ENCODE measurements at places on chromosomes 12 and 14. TPM values are rescaled to one million over a fixed set of nuclear protein-coding genes. Genes with fewer than 3 reads are reported as not detected.

- H3K27me3 ChIP-seq: no peaks in the 10 kb centered on the region
- no peak overlapping the region for H3K4me3 ChIP-seq
- peaks cover 19% of the 10 kb centered on the region for H3K36me3 ChIP-seq
- DNase-seq: no peak
- H3K27ac ChIP-seq: no peak overlapping the region
Observed at GRCh38 chr12:121274036-121274763, 22.3 kb downstream of the CAMKK2 start.

GRCh38 chr12:99311373-99311772 is 336.2 kb upstream of the GARIN6 start:
- no peak overlapping the region for H3K27ac ChIP-seq
- H3K27me3 ChIP-seq: no peaks in the 10 kb centered on the region
- H3K36me3 ChIP-seq: peaks cover 2% of the 10 kb centered on the region
- DNase-seq: no peak
- H3K4me1 ChIP-seq: no peaks in the 10 kb centered on the region
- H3K4me3 ChIP-seq: no peak overlapping the region

DNA sequence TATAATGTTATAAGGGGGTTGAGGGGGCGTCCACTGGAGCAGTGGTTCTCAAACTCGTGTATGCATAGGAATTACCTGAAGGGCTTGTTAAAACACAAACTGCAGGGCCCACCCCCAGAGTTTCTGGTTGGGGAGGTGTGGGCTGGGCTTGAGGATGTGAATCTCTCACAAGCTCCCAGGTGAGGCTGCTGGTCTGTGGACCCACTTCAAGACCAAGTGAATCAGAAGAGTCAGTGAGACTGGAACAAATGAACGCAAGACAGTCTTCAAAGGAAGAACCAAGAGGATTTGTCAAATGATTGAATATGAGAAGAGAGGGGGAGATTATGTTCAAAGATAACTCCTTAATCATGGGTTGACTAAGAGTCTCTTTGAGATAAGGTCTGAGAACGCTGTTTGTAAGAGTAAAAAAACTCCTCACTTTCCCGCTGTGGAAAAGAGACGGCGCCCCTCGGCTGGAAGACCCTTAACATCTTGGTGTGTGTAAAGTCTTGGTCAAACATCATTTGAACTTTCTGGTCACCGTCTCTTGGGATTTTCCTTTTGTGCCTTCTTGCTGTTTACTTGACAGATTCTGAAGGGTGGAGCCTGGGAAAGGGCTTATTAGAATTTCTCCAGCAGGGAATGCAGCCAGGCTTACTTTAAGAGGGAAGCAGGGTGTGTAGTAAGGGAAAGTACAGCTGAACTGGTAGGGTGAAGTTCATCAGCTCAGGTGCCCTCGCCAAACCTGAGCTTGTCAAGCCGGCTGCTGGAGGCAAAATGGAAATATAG is 5.3 kb upstream of the FOXN3 start:
- H3K4me3 ChIP-seq: no peak overlapping the region
- peaks cover 4% of the 10 kb centered on the region for H3K27me3 ChIP-seq
- no peaks in the 10 kb centered on the region for H3K36me3 ChIP-seq

DNA sequence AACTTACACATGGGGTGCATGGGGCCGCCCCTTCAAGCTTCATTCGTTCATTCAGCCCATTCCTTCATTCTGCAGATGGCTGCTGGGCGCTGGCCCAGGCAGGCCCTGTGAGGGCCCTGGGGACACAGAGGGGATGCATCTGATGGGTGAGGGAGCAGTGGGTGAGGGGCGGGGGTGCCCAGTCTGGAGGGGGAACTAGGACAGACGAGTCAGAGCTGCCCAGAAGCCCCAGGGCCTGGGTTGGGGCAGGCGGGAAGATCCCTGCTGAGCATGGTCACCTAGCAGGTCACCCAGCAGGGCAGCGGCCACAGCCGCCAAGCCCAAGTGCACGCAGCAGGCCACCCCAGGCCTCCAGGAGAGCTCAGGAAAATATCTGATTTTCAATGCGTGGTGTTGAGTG is 14.1 kb downstream of the TRMT61A start:
- DNase-seq: no peak
- H3K36me3 ChIP-seq: no peaks in the 10 kb centered on the region
- peaks cover 19% of the 10 kb centered on the region for H3K4me1 ChIP-seq
- peak overlapping the region; percentile 96 for H3K27ac ChIP-seq

GRCh38 chr12:132713123-132713522 is 2.5 kb downstream of the PGAM5 start:
- peaks cover 7% of the 10 kb centered on the region for H3K36me3 ChIP-seq
- H3K4me3 ChIP-seq: peak overlapping the region; percentile 78
- no peak overlapping the region for H3K27ac ChIP-seq
- DNase-seq: no peak
- H3K4me1 ChIP-seq: peaks cover 17% of the 10 kb centered on the region

- no peaks in the 10 kb centered on the region for H3K27me3 ChIP-seq
- no peak for DNase-seq
- H3K4me1 ChIP-seq: no peaks in the 10 kb centered on the region
- no peaks in the 10 kb centered on the region for H3K36me3 ChIP-seq
- no peak overlapping the region for H3K4me3 ChIP-seq
- H3K27ac ChIP-seq: no peak overlapping the region
Observed at GRCh38 chr12:59737725-59738463, 142.1 kb downstream of the SLC16A7 start.

- no peak overlapping the region for H3K27ac ChIP-seq
- H3K4me3 ChIP-seq: no peak overlapping the region
- H3K27me3 ChIP-seq: no peaks in the 10 kb centered on the region
- H3K4me1 ChIP-seq: no peaks in the 10 kb centered on the region
- no peaks in the 10 kb centered on the region for H3K36me3 ChIP-seq
- DNase-seq: no peak
Observed at GRCh38 chr12:19933924-19934323, 434.4 kb upstream of the PDE3A start.

- H3K27me3 ChIP-seq: peaks cover 3% of the 10 kb centered on the region
- no peaks in the 10 kb centered on the region for H3K36me3 ChIP-seq
- H3K4me1 ChIP-seq: no peaks in the 10 kb centered on the region
- H3K27ac ChIP-seq: no peak overlapping the region
Observed at GRCh38 chr14:70291396-70291795, 68.1 kb downstream of the COX16 start.

- no peak for DNase-seq
- no peak overlapping the region for H3K4me3 ChIP-seq
- no peaks in the 10 kb centered on the region for H3K4me1 ChIP-seq
- H3K27me3 ChIP-seq: no peaks in the 10 kb centered on the region
Observed at GRCh38 chr12:86710109-86710508, 453.9 kb upstream of the MGAT4C start.

GRCh38 chr12:49584591-49584990 is 16.6 kb upstream of the MCRS1 start:
- no peak overlapping the region for H3K27ac ChIP-seq
- no peaks in the 10 kb centered on the region for H3K36me3 ChIP-seq
- no peak for DNase-seq
- no peak overlapping the region for H3K4me3 ChIP-seq
- H3K4me1 ChIP-seq: peaks cover 27% of the 10 kb centered on the region
- H3K27me3 ChIP-seq: no peaks in the 10 kb centered on the region

- H3K27ac ChIP-seq: no peak overlapping the region
- no peak overlapping the region for H3K4me3 ChIP-seq
- H3K4me1 ChIP-seq: peaks cover 3% of the 10 kb centered on the region
- no peaks in the 10 kb centered on the region for H3K27me3 ChIP-seq
- no peak for DNase-seq
Observed at GRCh38 chr14:63448841-63449240, 94.3 kb downstream of the PPP2R5E start.

DNA sequence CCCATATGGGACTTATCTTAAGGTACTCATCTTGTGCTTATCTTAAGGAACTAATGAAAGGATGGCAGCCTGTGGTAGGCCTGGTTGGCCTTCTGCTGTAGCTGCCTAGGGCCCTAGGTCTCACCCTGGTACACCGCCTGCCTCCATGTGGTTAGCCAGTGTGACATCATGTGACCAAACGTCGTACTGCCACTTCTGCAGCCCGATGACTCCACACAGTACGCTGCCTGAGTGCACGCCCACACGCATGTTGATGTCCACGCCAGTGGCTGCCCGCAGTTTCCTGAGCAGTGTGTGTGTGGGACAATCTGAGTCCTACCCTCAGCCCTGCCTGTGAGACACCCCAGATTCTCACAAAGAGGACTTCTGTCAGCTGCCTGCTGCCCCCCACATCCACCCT is 5.1 kb downstream of the ADCY4 start:
- no peak overlapping the region for H3K27ac ChIP-seq
- no peaks in the 10 kb centered on the region for H3K36me3 ChIP-seq
- DNase-seq: no peak
- H3K4me3 ChIP-seq: no peak overlapping the region
- H3K27me3 ChIP-seq: peaks cover 45% of the 10 kb centered on the region

- no peaks in the 10 kb centered on the region for H3K4me1 ChIP-seq
- H3K27ac ChIP-seq: no peak overlapping the region
Observed at GRCh38 chr12:117853600-117853999, 115.2 kb downstream of the KSR2 start.

- peaks cover 13% of the 10 kb centered on the region for H3K4me1 ChIP-seq
- no peak overlapping the region for H3K4me3 ChIP-seq
- H3K36me3 ChIP-seq: peaks cover 2% of the 10 kb centered on the region
- H3K27me3 ChIP-seq: no peaks in the 10 kb centered on the region
- DNase-seq: no peak
Observed at GRCh38 chr12:29707846-29708245, 75.9 kb downstream of the TMTC1 start.

DNA sequence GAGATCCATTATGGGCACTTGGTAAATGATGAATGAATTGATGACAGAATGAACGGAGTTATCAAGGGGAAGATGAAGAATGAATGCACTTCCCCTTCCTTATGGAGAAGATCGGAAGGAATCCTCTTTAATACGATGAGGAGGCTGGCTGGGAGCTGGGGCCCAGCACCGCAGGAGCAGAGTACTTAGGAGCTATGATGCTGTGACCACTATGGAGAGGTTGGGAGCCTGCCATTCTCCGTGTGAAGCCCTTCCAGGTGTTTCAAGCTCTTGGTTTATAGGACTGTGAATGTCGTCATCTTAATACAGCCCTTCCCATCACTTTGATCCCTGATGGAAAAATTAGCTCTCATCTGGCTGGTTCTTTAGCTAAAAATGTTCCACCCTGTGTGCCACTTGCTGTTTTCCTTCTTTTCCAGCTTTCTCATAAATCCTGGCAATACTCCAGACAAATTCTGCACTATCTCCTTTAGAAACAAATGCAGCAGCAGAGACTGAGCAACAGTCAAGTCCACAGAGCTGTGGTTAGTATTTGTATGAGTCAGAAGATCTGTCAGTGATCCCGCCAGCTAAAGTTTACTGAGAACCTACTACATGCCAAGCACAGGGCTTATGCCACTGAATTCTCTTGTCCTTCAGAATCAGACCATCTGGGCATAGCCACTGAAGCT is 263.1 kb upstream of the CRY1 start:
- H3K4me3 ChIP-seq: no peak overlapping the region
- H3K36me3 ChIP-seq: no peaks in the 10 kb centered on the region
- H3K4me1 ChIP-seq: no peaks in the 10 kb centered on the region

DNA sequence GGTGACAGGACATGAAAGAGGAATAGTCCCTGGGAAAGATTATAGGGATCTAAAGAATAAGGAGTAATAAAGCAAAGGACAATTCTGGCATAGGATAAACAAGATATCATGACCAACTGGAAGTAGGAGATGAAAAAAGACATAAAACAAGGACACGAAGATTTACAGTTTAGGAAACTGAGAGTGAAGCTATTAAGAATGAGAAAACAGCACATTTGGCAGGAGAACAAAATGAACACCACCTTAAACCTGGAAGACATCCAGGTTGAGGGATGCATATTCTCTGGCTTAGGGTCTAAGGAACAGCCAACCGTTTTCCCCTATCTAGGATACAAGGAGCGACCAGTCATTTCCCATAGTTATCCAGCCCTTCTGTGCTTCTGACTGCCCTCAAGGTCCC is 1.9 kb downstream of the TRIP11 start:
- DNase-seq: no peak
- peak overlapping the region; percentile 98 for H3K4me3 ChIP-seq
- H3K27me3 ChIP-seq: no peaks in the 10 kb centered on the region
- peaks cover 7% of the 10 kb centered on the region for H3K36me3 ChIP-seq
- peaks cover 40% of the 10 kb centered on the region for H3K4me1 ChIP-seq
- H3K27ac ChIP-seq: no peak overlapping the region

GRCh38 chr12:59041241-59042121 is 121.2 kb upstream of the LRIG3 start:
- peaks cover 69% of the 10 kb centered on the region for H3K4me1 ChIP-seq
- no peaks in the 10 kb centered on the region for H3K36me3 ChIP-seq
- no peak for DNase-seq
- H3K27me3 ChIP-seq: no peaks in the 10 kb centered on the region
- peak overlapping the region; percentile 75 for H3K4me3 ChIP-seq

- no peaks in the 10 kb centered on the region for H3K36me3 ChIP-seq
- DNase-seq: no peak
- no peak overlapping the region for H3K27ac ChIP-seq
- no peak overlapping the region for H3K4me3 ChIP-seq
- H3K4me1 ChIP-seq: no peaks in the 10 kb centered on the region
- no peaks in the 10 kb centered on the region for H3K27me3 ChIP-seq
Observed at GRCh38 chr14:36863271-36863670, 201.6 kb downstream of the PAX9 start.

DNA sequence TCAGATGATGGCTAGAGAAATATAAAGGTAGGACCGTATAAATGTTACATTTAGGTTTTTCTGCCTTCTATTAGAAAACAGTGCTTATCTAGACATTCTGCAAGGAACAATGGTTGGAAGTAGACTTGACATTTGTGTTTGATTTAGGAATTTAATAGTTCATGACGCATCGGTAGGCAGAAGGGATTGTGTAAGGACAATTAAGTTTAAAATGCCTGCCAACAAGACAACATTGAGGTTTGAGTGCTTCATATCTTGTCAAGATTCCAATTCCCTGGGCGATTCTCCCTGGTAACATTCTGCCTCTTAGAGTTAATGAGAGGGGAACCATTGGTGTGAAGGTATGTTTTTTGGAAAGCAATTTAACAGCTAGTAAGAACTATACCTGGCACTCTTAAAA is 186.8 kb upstream of the RBM19 start:
- no peaks in the 10 kb centered on the region for H3K36me3 ChIP-seq
- no peak for DNase-seq
- H3K27me3 ChIP-seq: peaks cover 82% of the 10 kb centered on the region
- H3K4me3 ChIP-seq: no peak overlapping the region
- no peaks in the 10 kb centered on the region for H3K4me1 ChIP-seq
- no peak overlapping the region for H3K27ac ChIP-seq

DNA sequence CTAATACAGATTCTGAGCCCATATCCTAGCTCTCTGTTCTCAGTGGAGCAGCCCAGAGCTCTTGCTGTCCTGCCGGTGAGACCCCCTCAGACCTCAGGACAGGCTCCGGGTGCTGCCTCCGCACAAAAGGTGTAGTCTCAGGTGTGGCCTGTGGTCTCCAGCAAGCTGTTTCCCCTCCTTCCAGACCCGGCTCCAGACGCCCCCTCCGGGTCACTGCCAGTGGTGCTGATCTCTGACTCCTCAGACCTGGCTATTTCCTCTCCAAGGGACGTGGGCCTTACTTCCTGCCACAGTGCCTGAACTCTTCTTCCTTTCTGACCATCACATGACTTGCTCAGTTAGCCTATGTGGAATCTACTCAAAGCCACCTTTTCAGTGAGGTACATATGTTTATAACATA is 337.5 kb downstream of the GLT1D1 start:
- no peaks in the 10 kb centered on the region for H3K4me1 ChIP-seq
- peaks cover 3% of the 10 kb centered on the region for H3K36me3 ChIP-seq
- no peaks in the 10 kb centered on the region for H3K27me3 ChIP-seq
- H3K4me3 ChIP-seq: no peak overlapping the region

The DBX2 gene
- total RNA-seq: not detected

The SLC5A8 gene
- total RNA-seq: not detected

The GYS2 gene
- total RNA-seq: not detected

The SLCO1A2 gene
- 5.6 TPM for total RNA-seq

The KRT2 gene
- not detected for total RNA-seq

The LRRC43 gene
- total RNA-seq: 1.1 TPM

The TCL1B gene
- not detected for total RNA-seq

The ZC2HC1C gene
- 1.9 TPM for total RNA-seq

Measured in neural crest cell (in vitro differentiated cells).